ENCODE measurements at places on chromosomes 1 and 21.

GRCh38 chr1:72064196-72065075, 217.9 kb downstream of the NEGR1 start:
- no peak for DNase-seq

DNA sequence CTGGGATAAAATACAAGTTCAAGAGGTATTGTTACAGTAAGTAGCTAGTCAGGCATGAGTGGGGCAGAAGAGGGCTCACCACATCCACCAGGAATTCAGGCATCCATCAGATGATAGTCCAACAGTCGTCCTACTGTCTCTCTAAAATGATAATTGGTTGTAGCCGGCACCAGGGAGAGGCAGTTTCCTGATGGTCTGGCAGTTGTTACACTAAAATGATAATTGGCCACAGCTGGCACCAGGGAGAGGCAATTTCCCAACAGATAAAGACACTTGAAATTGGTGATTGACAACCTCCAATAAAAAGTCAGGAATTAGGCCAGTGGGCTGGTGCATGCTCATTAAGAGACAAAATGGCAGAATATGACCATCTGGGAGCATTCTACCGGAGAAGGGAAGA, 545.8 kb downstream of the AMY1C start:
- no peak for DNase-seq

DNA sequence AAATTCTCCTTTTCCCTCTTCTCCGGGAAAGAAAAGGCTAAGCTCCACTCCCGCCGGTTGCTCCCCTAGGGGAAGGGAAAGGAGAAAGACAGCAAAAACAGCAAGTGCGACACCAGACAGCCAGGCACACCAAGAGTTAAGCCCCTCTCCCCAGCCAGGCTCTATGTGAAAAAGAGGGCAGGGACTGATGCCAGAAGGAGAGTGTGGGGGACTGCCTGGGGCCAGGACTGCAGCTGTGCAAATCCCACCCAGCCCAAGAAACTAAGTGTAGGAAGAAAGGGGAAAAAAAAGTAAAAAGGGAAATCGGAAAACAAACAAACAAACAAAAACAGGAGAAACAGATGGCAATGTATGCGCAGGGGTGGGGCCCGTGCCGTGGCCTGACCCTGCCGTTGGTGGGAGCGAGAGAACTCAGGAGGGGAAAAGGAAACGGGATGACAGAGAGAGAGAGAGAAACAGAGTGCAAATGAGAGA, 27.7 kb upstream of the FMO1 start:
- DNase-seq, result no peak

GRCh38 chr1:53520481-53520880, 61.3 kb downstream of the DMRTB1 start:
- no peak for DNase-seq

DNA sequence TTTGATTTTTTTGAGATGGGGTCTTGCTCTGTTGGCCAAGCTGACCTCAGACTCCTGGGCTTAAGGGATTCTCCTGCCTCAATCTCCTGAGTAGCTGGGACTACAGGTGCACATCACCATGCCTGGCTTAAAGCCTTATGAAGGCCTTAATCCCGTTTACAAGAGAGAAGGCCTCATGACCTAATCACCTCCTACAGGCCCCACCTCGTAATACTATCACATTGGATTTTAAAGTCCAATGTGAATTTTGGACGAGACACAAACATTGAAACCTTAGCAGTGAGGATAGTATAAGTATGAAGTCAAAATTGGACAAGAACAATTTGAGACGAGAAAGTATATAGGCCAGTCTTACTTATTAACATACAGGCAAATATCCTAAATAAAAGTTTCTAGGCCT, 73.9 kb downstream of the MAST2 start:
- no peak for DNase-seq

DNA sequence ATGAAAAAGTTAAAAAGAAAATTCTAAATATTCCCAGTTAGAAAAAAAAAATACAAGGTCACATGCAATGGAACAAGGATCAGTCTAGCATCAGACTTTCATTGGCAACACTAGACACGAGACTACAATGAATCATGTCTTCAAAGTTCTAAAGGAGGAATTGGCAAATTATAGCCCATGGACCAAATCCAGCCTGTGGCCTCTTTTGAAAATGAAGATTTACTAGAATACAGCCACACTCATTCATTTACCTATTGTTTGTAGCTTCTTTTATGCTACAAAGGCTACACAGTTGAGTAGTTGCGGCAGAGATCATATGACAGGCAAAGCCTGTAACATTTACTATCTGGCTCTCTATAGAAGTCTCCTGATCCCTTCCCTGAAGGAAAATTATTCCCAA, 71.4 kb downstream of the MRPL39 start:
- DNase-seq, result no peak

DNA sequence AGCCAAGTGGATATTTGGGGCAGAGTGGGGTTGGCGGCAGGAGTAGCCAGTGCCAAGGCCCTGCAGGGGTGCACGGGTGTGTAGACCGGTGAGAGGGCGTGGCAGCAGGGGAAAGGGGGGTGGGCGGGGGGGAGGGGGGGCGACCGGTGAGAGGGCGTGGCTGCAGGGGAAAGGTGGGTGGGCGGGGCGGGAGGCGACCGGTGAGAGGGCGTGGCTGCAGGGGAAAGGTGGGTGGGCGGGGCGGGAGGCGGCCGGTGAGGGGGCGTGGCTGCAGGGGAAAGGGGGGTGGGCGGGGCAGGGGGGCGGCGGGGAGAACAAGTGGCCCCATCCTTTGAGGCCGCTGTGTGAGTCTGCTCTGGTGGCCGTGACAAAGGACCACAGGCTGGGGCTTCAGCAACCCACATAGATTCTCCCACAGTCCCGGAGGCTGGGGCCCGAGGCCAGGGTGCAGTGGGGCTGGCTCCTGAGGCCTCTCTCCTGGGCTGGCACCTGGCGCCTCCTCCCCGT, 25.8 kb downstream of the RRP1 start:
- no peak for DNase-seq

GRCh38 chr1:81808760-81809159, 8.0 kb downstream of the ADGRL2 start:
- DNase-seq, result no peak

GRCh38 chr1:26038904-26039303, 7.0 kb downstream of the SLC30A2 start:
- no peak for DNase-seq

DNA sequence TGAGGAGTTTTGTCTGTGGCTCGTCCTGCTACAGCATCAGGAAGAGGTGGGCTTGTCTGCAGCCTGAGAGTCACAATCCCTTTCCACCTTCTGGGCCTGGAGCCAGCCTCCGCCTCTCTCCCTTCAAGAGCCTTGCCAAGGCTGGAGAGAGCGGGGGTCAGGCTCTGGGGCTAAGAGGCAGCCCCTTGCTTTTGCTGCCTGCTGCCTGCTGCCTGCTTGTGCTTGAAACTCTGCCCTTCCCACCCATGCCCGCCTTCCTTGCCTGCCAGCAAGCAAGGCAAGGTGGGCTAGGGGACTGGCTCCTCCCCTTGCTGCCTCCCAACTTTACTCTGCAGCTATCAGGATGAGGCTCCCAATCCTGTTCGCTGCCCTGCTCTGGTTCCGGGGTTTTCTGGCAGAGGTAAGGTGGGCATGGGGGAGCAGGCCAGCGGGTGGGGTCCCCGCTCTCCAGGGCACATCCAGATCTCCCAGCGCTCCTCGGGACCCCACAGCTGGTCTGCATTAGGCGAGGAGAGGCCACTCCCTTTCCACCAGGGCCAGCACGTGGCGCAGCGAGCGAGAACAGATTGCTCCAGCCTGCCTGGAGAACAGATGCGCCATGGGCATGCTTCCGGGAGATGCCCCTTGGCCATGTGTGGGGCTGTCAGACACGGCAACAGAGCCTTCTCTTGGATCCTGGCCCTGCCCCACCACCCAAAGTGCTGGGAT, 7.5 kb upstream of the PTPN7 start:
- no peak for DNase-seq

- no peak for DNase-seq
Measured at GRCh38 chr21:26405735-26406361, 167.2 kb downstream of the CYYR1 start.

- no peak for DNase-seq
Measured at GRCh38 chr1:186532466-186532865, 71.6 kb upstream of the PDC start.

- DNase-seq, result no peak
Measured at GRCh38 chr21:32248571-32249461, 30.0 kb downstream of the MIS18A start.

DNA sequence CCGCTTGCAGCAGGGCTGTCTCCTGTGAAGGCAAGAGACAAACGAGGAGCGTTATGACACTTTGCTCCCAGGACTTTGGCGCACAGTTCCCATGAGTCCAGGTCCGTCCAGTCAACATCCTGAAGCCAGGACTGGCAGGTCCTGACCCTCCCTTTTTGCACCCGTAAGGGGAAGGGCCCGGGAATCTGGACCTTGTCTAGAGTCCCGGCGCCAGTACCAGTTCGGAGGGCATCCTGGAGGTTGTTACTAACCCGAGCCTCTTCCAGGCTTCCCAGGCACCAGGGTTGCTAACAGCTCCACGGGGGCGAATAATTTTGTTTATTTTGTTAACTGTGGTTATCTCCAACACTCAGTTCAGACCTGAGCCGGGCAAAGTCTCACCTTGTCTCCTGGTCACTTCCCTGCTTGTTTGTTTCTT, 682 bp upstream of the RWDD3 start:
- no peak for DNase-seq

GRCh38 chr1:29883411-29883832, 647.1 kb downstream of the PTPRU start:
- no peak for DNase-seq
